ENCODE measurements at places on chromosomes 4 and X. TPM values are rescaled to one million over a fixed set of nuclear protein-coding genes. Genes with fewer than 3 reads are reported as not detected.

- no peak for DNase-seq
These were observed 73.2 kb upstream of the AMOT start for GRCh38 chrX:112913807-112914206.

- DNase-seq: no peak
These were observed 460.3 kb downstream of the MID1IP1 start for GRCh38 chrX:39261446-39262147.

The ATP2B3 gene
- not detected for total RNA-seq

GRCh38 chr4:112105201-112105969 lies 39.9 kb upstream of the FAM241A start:
- no peak for DNase-seq

GRCh38 chrX:107701493-107702121 lies 73.3 kb downstream of the PRPS1 start:
- no peak for DNase-seq

DNA sequence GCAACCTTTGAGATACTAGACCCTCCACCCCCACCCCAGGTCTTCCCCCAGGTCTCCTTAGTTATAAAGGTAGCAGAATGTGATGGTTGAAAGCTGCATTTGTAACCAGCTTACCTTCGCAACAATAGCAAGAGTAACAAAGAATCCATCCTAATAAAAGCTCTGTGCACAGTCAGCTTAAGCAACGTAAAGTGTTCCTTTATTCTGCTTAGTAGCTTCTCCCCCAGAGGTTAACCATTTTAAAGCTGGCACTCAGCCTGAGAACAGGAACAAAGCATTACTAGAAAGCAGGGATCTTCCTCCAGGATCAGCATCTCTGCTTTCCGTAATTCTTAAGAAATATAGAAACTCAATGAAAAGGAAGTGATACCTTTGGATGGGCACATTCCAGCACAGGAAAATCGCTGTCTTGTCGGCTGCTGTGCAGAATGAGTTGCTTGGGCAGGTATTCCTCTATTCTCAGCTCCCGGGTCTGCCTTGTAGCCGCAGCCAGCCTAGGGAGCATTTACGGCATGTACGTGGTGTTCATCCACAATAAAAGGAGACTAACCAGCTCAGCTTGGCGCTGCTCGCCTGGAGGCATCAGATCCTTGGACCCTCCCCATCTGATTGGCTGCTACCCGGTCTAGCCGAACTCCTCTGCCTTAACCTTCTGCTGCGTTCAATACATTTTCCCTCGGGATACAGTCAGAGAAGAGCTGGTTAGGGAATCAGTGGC lies 113.0 kb upstream of the TLR3 start:
- DNase-seq: no peak

The MMRN1 gene
- total RNA-seq: 8.0 TPM

- no peak for DNase-seq
These were observed 98.0 kb downstream of the NAA11 start for GRCh38 chr4:79227860-79228259.

- DNase-seq: no peak
These were observed 6.4 kb upstream of the RHOH start for GRCh38 chr4:40190465-40190864.
